ENCODE measurements at places on chromosomes 6 and 20.
A peak's percentile ranks its signal among the peaks of the same experiment; 100 is the strongest.

DNA sequence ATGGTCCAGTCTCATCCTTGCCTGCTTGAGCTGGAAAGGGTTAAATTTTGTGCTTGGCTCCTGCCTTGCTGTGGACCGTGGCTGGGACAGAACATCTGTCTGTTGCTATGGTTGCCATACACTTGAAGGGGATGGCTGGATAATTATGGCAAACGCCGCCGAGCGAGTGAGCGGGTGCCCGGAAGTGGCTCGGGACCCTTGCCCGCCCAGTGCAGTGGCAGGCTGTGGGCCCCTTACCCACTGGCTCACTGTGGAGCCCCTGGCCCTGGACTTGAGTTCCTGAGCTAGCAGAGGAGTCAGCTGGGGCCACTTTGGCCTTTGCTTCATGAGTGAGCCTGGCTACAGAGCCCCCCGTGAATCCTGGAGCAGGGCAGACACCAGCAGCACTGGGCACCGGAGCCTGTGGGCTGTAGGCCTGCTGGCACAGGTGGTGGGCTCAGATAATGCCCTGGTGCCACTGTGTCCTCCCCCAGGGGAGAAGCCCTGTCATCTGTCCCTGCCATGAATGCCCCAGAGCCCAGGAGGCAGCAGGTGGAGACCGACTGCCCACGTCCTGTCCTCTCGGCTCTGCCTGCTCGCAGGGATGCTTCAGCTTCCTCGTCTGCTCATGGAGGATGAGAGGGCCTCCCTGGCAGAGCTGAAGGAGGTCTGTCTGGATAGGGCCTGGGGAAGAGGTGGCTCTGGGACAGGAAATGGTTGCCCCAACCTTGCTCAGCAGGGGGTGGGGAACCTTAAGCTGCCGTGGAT, 25.5 kb upstream of the NOL4L start:
- no peak for DNase-seq

- no peak for DNase-seq
Measured at GRCh38 chr6:52491203-52492069, 71.3 kb downstream of the EFHC1 start.

DNA sequence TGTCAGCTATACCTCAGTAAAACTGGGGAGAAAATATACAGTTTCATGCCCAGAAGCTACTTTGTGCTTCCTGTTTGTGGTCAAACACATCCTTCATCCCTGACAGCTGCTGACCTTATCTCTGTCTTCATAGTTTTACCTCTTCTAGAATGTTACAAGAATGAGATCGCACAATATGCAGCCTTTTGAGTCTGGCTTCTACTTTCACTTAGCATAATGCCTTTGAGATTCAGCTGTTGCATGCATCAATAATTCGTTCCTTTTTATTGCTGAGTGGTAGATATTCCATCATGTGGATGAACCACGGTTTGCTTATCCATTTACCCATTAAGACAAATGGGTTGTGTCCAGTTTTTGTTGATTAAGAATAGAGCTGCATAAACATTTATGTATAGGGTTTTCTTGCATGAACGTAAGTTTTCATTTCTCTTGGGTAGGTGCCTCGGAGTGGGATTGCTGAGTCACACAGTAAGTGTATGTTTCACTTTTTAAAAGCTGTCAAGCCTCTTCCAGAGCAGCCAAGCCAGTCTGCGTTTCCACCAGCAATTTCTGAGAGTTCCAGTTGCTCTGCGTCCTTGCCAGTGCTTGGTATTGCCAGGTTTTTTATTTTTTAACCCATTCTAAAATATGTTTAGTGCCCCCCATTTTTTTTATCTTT, 86.6 kb upstream of the PAX1 start:
- DNase-seq: no peak

- no peak for DNase-seq
Measured at GRCh38 chr20:187733-188132, 1.8 kb downstream of the DEFB128 start.

GRCh38 chr6:156954191-156954590, 177.0 kb downstream of the ARID1B start:
- DNase-seq: no peak

DNA sequence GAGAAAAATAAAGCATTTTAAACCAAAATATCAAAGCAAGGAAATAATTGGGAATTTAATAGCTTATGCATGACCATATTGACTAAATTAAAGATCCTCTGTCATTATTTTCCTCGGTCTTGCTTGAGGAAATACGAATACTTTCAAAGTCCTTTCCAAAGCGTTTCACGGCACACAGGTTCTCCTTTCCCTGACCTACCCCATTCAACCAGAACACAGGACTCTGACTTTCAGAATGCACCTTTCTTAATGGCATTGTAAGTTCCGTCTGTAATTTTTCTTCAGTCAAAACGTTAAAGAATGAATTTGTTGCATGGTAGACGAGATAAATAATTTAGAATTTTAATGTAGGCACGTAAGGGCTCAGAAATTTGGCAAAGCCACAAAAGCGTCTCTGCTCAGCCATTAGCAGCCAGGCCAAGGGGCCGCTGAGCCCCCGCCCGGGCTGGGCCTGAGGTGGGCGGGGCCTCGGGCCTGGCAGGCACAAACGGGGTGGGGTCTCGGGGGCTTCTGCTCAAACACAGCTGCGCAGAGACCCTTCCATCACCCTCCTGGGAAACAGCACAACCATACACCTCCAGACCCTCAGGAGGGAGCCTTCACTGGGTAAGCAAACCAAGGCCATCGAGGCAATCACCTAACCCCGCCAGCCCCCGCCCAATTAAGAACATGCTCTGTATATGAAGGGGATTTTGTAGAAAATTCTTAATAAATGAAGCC, 3.4 kb downstream of the NEDD9 start:
- DNase-seq: no peak

GRCh38 chr6:449486-450419, 58.2 kb downstream of the IRF4 start:
- no peak for DNase-seq

GRCh38 chr6:79947191-79948186, at the start of gene ELOVL4:
Gene ELOVL4 (minus strand): TSS chr6:79947553. CDS start chr6:79947279, 274 bp downstream.
- peak; percentile 52 for DNase-seq

Measured in mucosa of gallbladder (tissue), 1 donor.